Central memory CD8-positive, alpha-beta T cell (primary cell): ENCODE measurements at places on chromosomes 16 and 17.

DNA sequence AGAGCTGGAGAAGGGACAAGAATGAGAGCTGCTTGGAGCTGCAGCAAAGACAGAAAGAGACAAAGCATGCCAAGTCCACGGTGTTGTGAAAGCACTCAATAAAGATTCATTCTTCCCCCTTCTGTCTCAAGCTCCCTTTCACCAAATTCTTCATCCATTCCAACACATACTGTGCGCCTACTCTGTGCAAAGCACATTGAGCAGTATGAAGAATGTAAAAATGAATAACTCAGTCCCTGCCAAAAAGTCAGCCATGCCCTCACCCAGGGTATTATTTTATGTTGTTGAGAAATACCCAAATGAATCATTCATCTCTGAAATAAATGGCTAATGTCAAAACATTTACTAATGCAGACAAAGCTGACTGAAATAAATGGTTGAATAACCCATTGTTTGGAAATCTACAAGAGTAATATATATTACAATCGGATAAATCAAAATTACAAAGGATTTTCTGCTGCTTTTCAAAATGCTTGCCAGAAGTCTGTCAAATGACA lies 282.9 kb upstream of the IRX5 start:
- DNase-seq = no peak
- H3K27ac ChIP-seq = no peak overlapping the region

- no peak for DNase-seq
- H3K4me1 ChIP-seq = peaks cover 24% of the 10 kb centered on the region
- H3K36me3 ChIP-seq = peaks cover 28% of the 10 kb centered on the region
- H3K27me3 ChIP-seq = no peaks in the 10 kb centered on the region
- H3K27ac ChIP-seq = no peak overlapping the region
Observed at GRCh38 chr16:85550422-85550864, 62.7 kb upstream of the GSE1 start.

DNA sequence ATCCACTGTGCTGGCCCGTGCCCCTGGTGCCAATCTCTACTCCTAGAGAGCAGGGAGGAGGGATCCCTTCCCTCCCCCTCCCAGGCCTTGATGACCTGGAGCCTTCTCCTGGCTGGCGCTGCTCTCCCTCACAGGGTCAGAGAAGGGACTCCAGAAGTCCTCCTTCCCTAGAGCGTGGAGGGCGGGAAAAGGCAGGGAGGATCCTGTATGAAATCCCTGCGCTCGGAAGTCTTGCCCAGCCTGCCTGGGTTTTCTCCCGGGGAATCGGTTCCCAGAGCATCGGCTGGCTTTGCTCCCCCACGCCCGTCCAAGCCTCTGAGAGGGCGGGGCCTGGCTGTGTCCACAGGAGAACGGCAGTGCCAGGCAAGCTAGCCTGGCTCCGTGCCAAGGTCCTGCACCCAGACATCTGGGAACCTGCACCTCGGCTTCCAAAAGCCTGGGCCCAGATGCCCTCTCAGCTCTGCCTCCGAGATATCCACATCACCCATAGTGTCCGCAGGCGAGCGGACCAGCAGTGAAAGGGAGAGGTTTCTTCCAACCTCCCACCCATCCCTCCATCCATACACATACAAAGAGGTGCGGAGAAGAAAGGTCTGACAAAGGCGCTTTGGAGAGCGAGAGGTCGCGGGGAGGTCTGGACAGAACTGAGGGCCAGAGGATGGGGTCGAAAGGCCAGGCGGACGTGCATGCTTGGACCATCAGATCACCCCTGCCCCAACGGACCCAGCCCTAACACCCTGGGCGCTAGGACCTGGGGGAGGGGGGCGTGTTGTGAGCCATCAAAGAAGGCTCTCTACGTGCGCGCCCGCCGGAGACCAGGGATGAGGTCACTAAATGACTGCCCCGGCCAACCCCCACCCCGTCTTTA lies 1.1 kb downstream of the MPP2 start:
- H3K4me1 ChIP-seq = peaks cover 19% of the 10 kb centered on the region
- peaks cover 38% of the 10 kb centered on the region for H3K27me3 ChIP-seq
- DNase-seq = peak; percentile 29
- peaks cover 2% of the 10 kb centered on the region for H3K36me3 ChIP-seq

- DNase-seq = no peak
- H3K4me3 ChIP-seq = no peak overlapping the region
- H3K36me3 ChIP-seq = no peaks in the 10 kb centered on the region
- H3K27me3 ChIP-seq = peaks cover 23% of the 10 kb centered on the region
- no peaks in the 10 kb centered on the region for H3K4me1 ChIP-seq
Observed at GRCh38 chr16:82042144-82042543, 7.1 kb downstream of the HSD17B2 start.

GRCh38 chr17:66474258-66474657 lies 171.8 kb downstream of the PRKCA start:
- H3K27me3 ChIP-seq = no peaks in the 10 kb centered on the region
- DNase-seq = no peak
- peaks cover 2% of the 10 kb centered on the region for H3K36me3 ChIP-seq
- H3K27ac ChIP-seq = no peak overlapping the region
